ENCODE measurements at places on chromosomes 11 and 22. TPM values are rescaled to one million over a fixed set of nuclear protein-coding genes. Genes with fewer than 3 reads are reported as not detected.

GRCh38 chr11:74069146-74070046 is 60.5 kb upstream of the UCP3 start:
- no peak for DNase-seq

- DNase-seq: no peak
Observed at GRCh38 chr11:94546162-94546470, 2.4 kb downstream of the FUT4 start.

GRCh38 chr22:36833073-36833472 is 16.2 kb upstream of the PVALB start:
- DNase-seq: no peak

- no peak for DNase-seq
Observed at GRCh38 chr22:27424319-27424718, 377.2 kb downstream of the MN1 start.

DNA sequence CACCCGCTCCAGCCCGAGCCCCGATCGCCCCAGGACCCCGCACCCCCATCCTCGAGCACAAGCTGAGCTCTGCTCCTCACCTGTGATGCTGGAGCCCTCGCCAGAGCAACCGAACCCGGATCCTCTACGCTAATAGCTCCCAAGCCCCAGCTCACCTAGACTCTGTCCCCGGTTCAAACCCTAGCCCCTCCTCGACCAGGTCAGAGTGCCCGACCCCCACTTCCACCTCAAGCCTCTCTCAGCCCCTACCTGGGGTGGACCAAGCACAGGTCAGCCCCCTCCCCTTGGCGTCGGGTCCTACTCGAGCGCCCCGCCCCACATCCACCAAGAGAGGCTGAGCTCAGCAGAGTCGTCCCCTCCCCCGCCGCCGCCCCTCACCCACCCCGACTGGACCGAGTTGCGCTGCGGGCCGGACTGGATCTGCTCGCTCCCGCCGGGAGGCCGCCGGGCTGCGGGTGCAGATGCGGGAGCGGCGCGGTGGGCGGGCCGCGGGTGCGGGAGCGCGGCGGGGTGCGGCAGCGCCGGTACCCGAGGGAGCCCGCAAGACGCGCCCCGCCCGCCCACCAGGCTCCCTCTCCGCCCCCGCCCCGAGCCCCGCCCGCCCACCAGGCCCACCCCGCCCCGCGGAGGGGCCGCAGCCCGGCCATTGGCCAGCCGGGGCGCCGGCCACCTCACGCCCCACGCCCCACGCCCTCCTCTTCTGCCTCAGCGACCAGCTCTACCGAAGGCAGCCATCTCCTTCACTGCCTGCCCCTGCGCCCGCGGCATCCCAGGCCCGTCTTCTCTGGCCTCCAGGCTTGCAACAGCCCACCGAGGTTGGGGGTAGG is 577 bp upstream of the DKK3 start:
- no peak for DNase-seq

GRCh38 chr11:26698224-26698623 is 23.6 kb downstream of the SLC5A12 start:
- DNase-seq: no peak

DNA sequence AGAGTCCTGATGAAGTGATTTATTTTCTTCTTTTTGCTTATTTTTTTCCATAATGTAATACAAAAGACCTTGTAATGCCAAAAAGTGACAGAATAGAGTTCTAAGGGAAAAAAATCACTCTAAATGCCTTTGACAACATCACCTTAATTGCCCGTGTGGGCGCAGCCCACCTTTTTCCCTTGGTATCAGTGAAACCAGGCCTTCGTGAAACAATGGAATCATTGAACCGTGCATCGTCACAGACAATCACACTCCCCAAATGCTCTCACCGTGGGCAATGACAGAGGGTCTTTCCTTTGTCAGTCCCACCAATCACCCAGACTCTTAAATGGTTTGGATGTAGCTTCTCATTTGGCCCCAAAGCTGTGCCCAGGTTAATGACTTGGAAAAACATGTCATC is 9.6 kb upstream of the SLC6A5 start:
- no peak for DNase-seq

GRCh38 chr22:44889255-44889878 is 120.4 kb downstream of the PHF21B start:
- peak; percentile 60 for DNase-seq

DNA sequence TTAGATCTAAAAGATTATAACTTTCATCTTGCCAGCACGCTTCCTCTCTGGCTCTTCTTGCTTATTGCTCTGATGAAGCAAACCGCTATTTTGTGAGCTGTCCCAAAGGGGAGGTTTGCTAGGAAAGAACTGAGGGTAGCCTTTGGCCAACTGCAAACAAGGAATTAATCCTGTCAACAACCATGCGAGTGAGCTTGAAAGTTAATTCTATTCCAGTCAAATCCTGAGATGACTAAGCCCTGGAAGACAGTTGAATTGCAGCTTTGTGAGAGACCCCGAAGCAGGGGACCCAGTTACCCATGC is 10.3 kb upstream of the RNF141 start:
- DNase-seq: no peak

DNA sequence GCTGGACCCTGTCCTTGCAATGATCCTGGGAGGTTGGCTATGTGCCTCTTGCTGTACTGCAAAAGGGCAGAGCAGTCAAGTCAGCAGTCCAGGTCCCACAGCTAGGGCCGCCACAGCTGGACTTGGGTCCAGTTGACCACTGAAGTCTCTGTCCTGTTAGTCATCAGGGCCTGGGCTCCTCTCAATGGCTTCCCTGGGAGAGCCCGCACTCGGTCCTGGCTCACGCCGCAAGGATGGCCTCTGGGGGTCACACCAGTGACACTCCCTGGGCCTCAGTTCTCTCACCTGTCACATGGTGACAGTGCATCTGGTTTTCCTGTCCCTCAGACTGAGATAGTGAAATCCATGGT is 85.1 kb downstream of the NECTIN1 start:
- DNase-seq: no peak

DNA sequence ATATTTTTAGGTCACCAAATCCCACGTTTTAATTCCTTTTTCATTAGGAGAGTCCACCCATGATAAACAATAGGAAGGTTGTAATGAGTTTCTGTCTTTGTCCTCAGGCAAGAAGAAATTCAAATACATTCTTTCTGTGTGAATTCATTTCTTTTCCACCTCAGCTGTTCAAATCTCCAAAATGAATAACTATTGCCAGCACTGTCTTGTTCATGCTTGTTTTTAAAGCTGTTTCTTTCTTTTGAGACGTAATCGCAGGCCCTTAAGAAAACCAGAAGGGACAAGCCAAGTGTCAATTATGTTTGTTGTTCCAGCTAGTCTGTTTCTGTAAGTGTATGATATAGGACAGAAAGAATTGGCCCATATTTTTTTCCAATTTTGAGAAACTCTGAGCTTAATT is 20.2 kb downstream of the MMP27 start:
- no peak for DNase-seq

GRCh38 chr22:23225337-23225723 is 45.0 kb downstream of the BCR start:
- no peak for DNase-seq

DNA sequence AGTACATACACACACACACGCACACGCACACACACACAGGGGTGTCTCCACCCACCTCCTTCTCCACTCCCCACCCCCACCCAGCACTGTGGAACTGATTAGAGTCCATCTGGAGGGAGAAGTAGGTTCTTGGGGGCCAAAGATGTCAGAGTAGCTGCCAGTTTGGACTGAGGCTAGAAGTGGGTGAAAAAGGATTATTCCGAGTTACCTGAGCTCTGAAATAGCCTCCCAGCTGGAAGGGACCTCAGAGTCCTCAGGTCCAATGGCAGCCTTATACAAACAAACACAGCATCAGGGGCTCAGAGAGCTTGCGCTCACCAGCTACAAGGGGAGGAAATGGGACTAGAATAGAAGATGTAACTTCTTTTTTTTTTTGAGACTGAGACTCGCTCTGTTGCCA is 20.8 kb downstream of the IL10RA start:
- DNase-seq: no peak

- DNase-seq: no peak
Observed at GRCh38 chr22:23183061-23183698, 2.9 kb downstream of the BCR start.

DNA sequence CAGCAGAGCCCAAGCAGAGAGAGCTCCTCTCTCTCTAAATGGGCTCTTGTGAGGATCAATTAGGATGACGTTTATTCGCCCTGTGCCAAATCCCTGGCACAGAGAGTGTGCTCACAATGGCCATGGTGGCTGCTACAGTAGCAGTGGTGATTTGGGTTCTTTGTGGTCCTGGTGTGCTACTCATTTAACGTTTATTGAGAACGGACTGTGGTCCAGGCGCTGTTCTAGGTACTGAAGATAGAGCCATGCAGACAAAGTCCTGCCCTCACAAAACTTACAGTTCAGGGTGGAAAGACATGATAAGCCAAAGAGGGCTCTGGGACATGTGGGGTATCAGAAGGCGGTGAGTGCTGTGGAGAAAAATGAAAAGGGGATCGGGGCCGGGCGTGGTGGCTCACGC is 5.3 kb downstream of the OTUB1 start:
- DNase-seq: no peak

GRCh38 chr11:34050581-34051348 is 766 bp upstream of the CAPRIN1 start:
- DNase-seq: peak; percentile 43

- DNase-seq: no peak
Observed at GRCh38 chr22:47219789-47220188, 457.3 kb downstream of the TBC1D22A start.

DNA sequence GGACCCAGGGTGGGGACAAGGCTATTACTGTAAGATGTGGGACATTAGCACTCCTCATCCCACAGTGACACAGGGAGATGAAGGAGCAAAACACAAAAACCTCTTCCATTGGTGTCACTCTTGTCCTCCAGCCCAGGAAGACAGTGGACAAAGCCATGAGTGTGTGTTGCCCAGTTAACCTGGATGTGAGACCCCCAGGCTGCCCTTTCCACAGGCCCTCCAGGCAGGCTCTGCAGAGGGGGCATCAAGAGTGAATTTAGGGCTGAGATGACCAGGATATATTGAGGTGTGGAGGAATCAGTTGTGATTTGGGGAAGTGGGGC is 111.3 kb downstream of the GGTLC2 start:
- no peak for DNase-seq

DNA sequence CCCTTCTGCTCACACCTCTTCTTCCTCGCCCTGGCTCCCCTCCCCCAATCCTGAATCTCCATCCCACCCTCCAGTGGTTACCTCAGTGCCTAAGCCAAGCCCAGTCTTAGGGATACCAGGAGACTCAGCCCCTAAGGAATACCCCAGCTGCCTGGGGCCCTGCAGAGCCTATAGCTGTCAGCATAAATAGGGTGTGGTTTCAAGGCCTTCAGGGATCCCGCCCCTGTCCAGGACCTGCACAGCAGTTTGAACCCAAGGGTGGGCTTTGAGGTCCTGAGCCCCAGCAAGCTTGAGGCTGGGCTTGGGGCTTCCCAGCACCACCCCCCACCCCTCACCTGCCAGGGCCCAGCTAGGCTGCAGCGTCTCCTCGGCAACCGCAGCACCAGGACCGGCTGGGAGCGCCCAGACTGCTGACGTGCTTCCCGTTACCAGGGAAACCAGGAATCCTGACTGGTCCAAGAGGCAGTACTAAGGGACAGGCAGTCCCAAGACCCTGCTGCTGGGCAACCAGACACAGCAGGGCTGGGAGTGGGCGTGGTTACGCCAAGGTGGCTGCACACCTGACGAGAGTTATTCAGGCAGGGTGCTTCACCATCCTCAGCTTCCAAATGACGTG is 13.7 kb downstream of the APBB1 start:
- peak; percentile 91 for DNase-seq

DNA sequence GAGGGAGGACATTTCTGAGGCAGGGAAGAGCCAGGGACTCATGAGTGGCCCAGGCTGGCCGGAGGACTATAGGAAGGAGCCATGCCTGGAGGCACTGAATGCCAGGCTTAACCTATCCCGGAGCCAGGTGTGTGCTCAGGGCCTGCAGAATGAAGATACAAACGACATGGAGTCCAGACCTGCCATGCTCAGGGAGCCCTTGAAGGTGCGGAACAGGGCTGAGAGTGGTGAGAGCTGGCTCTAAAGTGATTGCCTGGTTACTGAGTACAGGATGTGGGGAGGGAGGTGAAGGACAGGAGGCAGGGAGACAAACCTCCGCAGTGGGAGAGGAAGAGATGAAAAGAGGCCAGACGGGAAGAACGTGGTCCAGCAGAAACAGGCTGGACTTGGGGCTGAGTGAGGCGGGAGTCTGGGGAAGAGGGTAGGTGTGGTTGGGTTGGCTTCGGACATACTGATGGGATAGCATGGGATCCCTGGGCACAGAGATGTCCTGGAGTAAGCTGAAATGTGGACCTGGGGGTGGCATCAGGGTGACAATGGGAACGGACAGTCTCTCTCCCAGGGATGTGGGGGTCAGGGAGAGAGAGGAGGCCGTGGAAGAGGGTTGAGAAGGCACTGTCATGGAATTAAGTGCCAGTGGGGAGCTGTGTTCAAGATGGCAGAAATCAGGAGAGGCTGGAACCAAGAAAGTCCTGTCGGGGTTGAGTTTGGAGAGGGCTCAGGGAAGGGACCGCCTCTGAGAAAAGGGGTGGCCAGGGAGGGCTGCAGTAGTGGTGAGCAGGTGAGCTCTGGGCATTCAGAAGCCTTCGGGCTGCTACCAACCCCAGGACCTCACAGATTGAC is 1.5 kb upstream of the ANKRD13D start:
- DNase-seq: no peak

GRCh38 chr22:50676180-50676636 is 3.6 kb downstream of the SHANK3 start:
- no peak for DNase-seq

GRCh38 chr22:36548606-36549005 is 19.6 kb upstream of the EIF3D start:
- DNase-seq: no peak

DNA sequence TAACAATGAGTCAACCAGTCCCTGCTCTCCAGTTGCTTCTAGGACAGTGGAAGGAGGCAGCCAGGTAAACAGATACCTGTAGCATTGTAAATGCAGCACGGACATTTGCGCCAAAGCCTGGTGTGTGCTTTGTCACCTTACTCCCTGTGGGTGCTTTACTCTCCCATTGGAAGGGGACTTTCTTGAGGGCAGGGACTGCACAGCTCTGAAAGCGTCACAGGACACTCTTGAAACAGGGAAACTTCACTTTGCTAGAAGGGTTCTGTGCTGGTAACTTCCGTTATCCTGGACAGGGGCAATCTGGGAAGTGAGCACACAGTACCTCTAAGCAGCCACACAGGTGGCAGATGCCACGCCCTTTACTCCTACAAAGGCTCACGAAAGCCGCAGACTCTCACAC is 99.8 kb downstream of the MYO18B start:
- DNase-seq: no peak

SGSM1 gene
- total RNA-seq: 11.4 TPM

CYP2D6 gene
- 2.1 TPM for total RNA-seq

CYTH4 gene
- 9.1 TPM for total RNA-seq

PANX3 gene
- total RNA-seq: 0.11 TPM

CNTN5 gene
- 24.8 TPM for total RNA-seq

SLC25A45 gene
- 2.3 TPM for total RNA-seq

ZNHIT2 gene
- 2.7 TPM for total RNA-seq

CD248 gene
- total RNA-seq: 26.6 TPM

TRIM49 gene
- total RNA-seq: not detected

All from spinal cord (tissue), 10 donors.